ENCODE measurements at places on chromosomes 3 and 15. TPM values are rescaled to one million over a fixed set of nuclear protein-coding genes. Genes with fewer than 3 reads are reported as not detected.

RARRES1 gene
- total RNA-seq = 0.62 TPM

OR5K2 gene
- not detected for total RNA-seq

SSUH2 gene
- 0.37 TPM for total RNA-seq

PPM1M gene
- total RNA-seq = 1.1 TPM

SCN11A gene
- total RNA-seq = 0.81 TPM

ALDH1L1 gene
- total RNA-seq = 0.60 TPM

RMDN3 gene
- 13.2 TPM for total RNA-seq

C3orf20 gene
- total RNA-seq = not detected

- no peak for DNase-seq
Observed at GRCh38 chr3:17844236-17844635, 101.8 kb upstream of the TBC1D5 start.

DNA sequence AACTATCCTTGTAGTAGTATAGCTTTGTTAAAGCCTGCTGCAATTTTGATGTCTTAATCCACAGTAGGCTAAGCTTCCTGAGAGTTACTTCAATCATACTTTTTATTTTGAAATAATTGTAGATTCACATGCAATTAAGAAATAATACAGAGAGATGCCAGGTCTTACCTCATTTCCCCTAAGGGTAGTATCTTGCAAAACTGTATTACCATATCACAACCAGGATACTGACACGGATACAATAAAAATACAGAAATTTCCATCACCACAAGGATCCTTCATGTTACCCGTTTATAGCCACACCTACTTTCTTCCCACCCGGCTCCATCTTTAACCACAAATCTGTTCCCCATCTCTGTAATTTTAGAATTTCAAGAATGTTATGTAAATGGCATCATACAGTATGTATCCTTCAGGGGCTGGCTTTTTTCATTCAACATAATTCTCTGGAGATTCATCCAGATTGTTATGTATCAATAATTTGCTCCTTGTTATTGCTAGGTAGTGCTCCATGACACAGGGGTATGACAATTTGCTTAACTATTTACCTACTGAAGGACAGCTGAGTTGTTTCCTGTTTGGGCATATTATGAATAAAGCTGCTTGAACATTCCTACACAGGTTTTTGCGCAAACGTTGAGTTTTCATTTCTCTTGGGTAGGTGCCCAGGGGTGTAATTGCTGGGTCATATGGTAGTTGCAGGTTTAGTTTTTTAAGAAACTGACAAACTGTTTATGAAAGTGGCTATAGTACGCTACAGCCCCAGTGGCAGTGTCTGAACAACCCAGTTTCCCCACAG, 21.6 kb downstream of the BDH1 start:
- DNase-seq = no peak

DNA sequence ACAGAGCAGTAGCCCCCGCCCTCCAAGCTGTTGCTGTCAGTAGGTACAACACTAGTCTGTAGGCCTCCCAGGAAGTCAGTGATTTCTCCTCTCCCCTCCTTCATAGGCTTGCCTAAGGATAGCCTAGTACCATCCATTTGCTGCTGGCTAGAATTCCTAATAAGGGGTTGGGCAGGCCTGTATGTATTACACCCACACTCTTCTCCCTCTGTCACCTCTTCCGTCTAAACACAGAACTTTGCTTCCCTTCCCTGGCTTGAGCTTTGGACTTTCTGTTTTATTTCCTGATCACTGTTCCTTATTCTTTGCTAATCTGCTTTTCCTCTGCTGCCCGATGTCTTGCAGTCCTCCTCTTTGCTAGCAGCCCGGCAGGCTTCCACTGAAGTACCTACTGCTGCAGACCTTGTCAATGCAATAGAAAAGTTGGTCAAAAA, 93.4 kb upstream of the UMPS start:
- DNase-seq = no peak

- DNase-seq = no peak
Observed at GRCh38 chr3:150259526-150260397, 148.3 kb upstream of the TSC22D2 start.

DNA sequence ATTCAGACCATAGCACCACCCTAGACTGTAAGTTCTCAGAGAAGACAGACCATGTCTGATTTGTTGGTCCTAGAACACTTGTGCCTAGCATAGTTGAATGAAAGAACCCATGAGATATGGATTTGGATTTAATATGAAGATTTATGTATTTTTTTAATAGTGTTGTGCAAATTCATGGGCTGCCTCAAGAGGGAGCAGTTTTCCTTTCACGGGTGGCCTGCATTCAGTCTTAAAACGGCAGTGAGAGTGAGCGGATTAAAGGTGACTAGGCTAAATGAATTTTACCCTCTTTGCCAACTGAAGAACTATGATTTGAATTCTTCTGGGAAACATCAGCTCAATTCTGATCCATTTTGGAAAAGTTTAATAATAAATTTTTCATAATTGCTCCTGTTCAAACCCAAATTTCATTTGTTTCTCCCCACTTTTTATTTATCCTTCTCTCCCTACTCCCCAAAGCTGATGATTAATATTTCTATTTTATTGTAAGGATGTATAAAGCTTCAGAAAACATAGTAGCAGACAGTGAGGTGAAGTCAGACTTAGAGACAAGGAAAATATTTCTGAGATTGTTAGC, 67.3 kb downstream of the MORC1 start:
- DNase-seq = peak; percentile 16
